ENCODE measurements at places on chromosomes 13 and 19. TPM values are rescaled to one million over a fixed set of nuclear protein-coding genes. Genes with fewer than 3 reads are reported as not detected.

DNA sequence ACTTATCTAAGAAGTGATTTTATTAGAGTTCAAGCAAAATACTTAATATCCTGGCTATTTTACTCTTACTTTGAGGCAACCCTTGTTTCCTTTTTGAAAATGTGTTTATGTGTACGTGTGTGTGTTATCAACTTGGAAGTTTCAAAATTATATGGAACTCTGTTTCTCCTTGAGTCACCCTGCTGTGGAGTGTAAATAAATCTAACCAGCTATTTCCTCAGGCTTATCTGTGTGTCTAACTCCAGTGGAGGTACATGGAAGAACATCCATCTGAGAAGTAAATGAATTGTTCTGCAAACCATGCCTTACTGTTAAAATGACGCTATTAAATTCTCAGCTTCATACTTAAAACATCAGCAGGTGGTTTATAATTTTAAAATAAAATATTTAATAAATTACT, 583.4 kb upstream of the SLITRK5 start:
- no peak for DNase-seq

GRCh38 chr13:23995283-23996073, 98.2 kb upstream of the C1QTNF9B start:
- peak; percentile 23 for DNase-seq

DCT gene
- polyA plus RNA-seq: 0.75 TPM

ZIK1 gene
- polyA plus RNA-seq: 4.7 TPM

ZNF610 gene
- 6.0 TPM for polyA plus RNA-seq

FXYD7 gene
- polyA plus RNA-seq: 0.92 TPM

TLE2 gene
- polyA plus RNA-seq: 23.7 TPM

- no peak for DNase-seq
These were observed 16.6 kb upstream of the LRCH1 start for GRCh38 chr13:46536341-46536740.

DNA sequence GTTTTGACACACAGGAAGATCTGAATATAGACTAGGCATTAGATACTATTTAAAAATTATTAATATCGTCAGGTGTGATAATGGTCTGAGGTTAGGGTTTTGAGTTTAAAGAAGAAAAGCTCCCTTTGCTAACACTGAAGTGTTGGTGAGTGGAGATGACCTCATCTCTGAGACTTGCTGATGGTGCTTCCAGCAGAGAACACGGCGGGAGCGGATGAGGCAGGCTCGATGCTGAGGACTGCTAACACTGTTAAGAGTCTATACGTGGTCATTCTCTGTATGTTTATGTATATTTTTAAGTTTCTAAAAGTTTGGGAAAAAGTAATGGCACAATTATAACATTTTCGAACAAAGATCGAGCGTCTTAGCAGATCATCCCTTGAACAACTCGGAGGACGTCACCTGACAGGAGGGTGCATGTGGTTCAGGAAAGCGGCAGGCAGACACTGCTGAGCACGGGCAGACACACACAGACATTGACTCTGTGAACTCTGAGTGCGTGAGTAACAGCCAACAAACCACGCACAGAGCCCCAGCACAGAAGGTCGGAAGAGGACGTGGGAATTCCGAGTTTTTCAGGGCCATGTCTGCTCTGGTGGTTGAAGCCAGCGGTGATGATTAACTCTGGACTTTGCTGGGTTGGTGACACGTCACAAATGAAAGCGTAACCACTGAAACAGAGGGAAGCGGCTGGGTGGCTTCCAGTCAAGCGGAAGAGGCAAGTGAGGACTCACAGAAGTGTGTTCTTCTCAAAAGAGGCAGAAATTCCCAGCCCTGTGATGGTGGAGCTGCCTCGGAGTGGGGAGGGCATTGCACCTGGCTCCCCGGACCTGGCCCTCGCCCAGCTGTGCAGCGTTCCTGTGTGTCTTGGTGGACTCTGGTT, 91.9 kb upstream of the TEX29 start:
- DNase-seq: no peak

DNA sequence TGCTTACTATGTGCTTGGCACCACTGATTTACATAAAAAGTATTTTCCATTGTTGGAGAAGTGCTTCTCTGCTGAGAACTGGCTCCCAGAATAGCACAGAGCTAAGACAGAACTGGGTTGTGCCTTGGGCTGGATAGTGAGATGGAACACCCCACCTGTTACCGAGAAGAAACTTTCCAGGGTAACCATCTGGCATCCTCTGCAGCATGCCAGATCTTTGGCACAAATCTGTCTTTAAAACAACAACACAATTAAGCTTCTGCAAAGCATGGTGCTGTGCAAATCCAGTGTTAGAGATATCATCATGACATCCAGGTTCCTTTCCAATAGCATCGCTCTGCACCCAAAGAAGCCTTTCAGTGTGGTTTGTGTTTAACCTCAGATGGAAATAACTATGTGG, 202.5 kb upstream of the RFC3 start:
- DNase-seq: no peak

- peak; percentile 30 for DNase-seq
These were observed 31.3 kb downstream of the TEX26 start for GRCh38 chr13:30963791-30964190.

TNNI3 gene
- polyA plus RNA-seq: 4.5 TPM

- DNase-seq: no peak
These were observed 11.7 kb downstream of the CIC start for GRCh38 chr19:42280815-42281145.

RDH8 gene
- not detected for polyA plus RNA-seq

RUBCNL gene
- polyA plus RNA-seq: 2.4 TPM

KLHL1 gene
- polyA plus RNA-seq: not detected

ZNF615 gene
- 9.3 TPM for polyA plus RNA-seq

DNA sequence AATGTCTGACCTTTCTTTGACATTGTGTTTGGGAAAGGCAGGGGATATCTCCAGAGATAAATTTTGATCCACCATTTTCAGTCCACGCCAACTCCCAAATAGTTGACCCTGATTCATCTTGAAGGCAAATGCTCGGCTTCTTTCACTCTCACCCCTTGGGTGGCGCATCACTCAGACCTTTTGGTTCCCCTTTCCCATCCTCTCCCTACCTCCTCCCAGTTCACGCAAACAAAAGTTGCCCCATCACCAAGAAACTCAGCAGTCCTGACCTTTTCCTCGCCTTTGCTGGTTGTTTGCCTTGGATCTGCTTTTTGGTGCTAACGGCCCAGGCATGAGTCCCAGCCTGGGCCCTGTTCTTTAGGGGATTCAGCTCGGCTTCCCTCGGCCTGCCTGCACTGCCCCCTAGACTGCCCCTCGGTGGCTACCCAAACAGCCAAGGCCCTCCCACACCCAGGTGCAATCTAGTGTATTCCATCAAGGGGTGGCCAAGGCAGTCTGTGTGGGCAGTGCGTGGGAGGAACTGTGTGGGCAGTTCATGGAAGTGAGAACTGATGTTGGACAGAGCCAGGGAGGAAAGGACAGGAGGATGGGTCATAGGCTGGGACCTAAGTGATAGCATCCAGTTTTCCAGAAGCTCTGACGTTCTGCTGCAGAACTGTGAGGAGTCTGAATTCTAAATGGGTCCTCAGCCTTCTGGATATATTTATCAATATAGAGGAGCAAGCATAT, 255.7 kb downstream of the DLEU7 start:
- no peak for DNase-seq

DNA sequence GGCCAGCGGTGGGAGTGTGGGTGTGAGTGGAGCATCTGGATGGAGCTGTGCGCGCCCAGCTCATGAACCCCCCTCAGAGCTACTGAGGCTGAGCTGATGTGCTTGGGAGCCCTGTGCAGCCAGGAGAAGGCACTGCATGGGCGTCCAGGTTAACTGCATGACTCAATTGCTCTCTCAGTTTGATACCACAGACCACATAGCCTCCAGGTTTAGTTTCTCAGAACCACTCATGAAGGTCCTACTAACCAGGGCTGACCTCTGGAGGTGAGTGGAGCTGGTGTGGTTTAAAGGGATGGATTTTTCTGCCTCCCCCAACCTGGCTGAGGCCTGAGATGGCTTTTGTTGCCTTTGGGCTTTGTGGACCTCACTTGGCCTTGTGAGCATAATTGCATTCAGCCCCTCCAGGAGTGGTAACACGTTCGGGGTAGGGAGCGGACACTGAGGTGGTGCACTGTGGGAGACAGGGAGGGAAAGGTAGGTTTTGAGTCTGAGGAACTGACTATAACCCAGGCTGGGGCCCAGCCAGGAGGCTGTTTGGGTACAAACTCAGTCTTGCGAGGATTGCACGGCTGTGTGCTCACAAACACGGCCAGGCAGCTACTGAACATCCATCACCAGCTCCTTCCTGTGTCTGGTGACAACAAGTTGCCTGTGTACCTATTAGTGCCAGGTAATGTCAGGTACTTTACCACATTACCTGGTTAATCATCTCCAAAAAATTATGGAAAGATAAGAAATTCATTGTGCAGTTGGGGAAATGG, 97.5 kb downstream of the RGCC start:
- DNase-seq: no peak

- DNase-seq: no peak
These were observed 18.3 kb downstream of the KCNN1 start for GRCh38 chr19:17985037-17985818.

- no peak for DNase-seq
These were observed 15.8 kb downstream of the CFAP97D2 start for GRCh38 chr13:114194853-114195252.

DNA sequence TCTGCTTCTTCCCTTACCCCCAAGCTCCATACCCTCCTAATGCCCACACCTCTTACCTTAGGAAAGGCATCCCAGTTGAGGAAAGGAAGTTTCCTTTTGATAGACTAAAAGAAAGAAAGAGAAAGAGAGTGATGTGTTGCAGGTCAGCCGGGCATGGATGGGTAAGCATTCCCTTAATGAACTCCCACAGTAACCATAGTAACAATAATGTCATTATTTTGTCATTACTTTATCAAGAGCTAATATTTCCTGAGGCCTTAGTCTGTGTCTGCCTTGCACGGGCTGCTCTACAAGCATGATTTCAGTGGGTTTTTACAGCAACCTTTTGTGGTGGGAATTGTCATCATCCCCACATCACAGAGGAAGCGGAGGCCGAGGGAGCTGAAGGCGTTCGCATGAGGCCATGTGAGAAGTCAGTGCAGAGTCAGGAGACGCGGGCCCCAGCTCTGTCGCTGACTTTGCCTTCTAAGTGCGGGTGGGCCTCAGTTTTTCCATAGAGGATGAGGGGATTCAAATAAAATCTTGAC, 2.5 kb downstream of the KRTDAP start:
- no peak for DNase-seq

SCEL gene
- polyA plus RNA-seq: 0.13 TPM

DNA sequence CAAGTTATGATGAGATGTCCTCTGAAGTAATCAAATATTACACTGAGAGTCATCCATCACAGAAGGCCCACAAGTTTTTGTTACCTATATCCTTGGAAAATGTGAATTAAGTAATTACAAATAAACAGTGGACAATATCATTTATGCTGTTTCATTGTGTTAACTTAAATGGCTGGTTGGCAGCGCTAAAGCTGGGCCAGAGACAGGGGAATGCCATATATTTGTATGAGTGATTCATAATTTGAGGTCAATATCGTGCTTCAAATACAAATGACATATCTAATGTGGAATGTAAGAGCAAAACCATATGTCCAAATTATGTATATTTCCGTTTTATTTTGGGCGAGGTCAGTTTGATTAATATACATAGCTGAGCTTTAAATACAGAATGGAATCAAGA, 1556.2 kb downstream of the SLITRK5 start:
- DNase-seq: no peak

DNA sequence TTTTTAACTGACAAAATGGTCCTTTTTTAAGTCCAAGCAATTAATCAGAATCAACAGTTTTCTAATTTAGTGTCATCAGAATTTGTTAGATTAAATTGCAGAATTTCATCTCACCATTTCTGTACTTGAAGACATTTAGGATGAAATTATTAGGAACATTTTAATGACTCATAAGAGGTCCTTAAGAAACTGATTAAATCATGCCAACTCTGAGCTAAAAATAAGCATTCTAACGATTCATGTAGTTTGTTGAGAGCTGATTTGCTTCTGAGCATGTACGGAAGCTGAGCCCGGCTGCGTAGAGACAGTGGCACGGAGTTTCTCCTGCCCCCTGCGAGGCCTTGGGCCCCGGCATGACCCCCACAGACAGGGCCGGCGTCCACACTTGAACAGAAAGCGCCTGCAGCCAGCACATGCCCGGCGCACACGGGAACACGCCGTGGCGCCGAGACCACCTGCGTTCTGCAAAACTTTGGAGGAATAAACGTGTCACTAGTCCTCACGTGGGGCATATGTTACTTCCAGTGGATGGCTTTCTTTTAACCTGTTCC, 89.7 kb upstream of the MCF2L start:
- DNase-seq: no peak

GRCh38 chr13:35512271-35512920, 35.9 kb upstream of the MAB21L1 start:
- peak; percentile 82 for DNase-seq

GRCh38 chr13:29957320-29957719, 106.9 kb upstream of the UBL3 start:
- peak; percentile 7 for DNase-seq

GRCh38 chr19:34793565-34793964, 20.6 kb upstream of the ZNF599 start:
- DNase-seq: no peak

DNA sequence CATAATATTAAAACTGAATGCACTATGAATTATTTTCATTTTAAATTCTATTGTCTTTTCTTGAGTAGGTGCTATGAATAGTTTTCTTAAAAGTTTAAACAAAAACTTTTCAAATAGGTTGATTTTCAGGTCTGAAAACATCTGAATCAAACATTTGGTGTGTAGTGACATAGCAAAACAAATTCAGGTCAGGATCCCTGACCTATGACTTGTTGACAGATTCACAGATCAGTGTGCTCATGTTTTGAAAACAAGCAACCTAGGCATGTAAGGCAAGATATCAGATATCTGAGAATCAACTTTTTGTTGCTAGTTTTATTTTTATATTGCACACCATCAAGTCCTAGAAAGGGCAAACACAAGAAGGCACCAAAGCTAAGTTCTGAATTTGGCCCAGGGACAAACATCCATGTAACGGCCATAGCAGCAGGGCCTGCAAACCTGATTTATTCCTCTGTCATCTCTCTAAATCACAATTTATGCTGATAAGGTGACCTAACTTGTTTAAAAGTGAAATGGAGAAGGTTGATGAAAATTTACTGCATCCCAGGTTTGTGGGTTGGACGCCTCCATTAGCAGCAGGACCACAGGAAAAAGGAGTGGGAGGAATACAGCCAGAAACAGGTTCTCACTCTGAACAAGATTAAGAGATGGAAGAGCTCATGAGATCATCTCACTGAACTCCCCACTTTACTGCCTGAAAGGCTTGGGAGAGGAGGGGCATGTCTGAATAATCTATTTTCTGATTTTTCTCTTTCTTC, 337.7 kb downstream of the KCNRG start:
- no peak for DNase-seq

GRCh38 chr19:1455336-1456120, 5.6 kb downstream of the APC2 start:
- DNase-seq: no peak

All from muscle of back (tissue), 13 donors.